MCF 10A (cell line): ENCODE measurements at places on chromosomes 7 and 10.

DNA sequence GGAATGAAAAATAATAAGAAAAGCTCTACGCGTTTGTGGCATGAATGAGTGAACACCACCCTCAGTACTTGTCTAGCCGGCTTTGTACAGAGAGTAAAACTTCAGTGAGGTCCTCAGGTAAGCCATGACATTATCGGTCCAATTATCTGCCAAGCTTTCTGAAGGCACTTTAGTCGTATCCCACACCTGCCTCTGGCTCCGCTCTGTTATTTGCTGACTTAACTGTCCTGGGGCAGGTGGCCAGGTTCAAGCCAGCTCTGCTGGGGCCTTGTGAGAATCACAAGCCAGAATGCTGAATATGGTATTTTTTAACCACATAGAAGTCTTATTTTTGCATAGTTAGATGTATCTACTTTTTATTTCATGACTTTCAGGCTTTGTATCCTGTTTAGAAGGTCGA, 66.0 kb upstream of the FHIP2A start:
- no peak for DNase-seq

DNA sequence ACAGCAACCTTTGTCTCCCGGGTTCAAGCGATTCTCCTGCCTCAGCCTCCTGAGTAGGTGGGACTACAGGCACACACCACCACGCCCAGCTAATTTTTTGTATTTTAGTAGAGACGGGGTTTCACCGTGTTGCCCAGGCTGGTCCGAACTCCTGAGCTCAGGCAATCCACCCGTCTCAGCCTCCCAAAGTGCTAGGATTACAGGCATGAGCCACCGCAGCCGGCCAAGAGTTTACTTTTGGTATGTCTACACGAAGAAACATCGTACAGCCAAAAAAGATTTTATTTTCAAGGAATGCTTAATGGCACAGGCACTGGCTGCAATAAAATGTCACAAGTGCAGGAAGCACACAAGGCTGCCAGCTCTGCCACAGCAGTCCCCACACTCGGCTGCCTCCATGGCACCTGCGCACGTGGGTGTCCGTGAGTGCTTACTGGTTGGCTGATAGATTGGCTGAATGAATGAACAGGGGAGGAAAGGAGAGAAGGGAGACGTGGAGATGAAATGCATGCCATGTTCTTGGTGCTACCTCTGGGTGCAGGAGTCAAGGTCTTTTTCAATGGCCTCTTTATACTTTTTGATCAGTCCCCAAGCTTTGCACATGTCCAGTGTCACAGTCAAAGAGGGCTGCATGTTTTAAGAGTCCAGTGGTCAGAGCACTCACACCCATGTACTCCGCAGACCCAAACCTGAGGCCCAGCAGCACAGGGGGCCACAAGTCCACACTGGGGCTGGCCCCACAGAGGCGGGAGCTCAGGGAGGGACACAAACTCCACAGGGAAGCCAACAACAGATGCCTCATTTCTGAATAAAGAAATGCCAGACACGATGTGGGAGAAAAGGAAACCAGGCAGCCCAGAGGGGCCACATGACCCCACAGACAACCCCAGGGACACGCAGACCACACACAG, 198.2 kb downstream of the MAD1L1 start:
- no peak for DNase-seq

DNA sequence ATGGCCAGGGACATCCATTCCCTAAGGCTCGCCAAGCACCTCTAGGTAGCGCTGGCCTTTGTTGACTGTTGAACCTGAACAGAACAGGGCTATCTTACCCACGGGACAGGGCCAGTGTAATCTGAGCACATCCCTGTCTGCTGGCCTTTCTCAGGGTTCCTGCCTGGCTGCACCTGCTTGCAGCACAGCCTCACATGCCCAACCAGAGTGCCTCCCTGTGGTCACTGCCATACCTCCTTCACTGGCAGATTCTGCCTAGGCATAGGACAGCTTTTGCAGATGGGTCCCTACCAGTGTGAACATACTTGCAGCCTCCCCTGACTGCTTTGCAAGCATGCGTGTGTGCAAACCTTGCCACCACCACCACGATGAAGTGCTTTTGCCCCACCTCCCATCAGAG, 15.8 kb upstream of the LIPN start:
- peak; percentile 3 for DNase-seq

- no peak for DNase-seq
Observed at GRCh38 chr7:149882248-149883047, 8.7 kb downstream of the ATP6V0E2 start.

GRCh38 chr10:4543938-4544533, 282.0 kb upstream of the AKR1E2 start:
- no peak for DNase-seq

DNA sequence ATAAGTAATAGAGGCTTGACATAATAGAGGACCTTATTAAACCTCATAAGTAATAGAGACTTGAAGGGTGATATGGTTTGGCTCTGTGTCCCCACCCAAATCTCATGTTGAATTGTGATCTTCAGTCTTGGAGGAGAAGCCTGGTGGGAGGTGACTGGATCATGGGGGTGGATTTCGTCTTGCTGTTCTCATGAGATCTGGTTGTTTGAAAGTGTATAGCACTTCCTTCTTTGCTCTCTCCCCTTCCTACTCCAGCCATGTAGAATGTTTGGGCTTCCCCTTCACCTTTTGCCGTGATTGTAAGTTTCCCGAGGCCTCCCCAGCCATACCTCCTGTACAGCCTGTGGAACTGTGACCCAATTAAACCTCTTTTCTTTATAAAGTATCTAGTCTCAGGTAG, 8.6 kb downstream of the KIFBP start:
- DNase-seq, result no peak

- no peak for DNase-seq
Observed at GRCh38 chr7:1320616-1321240, 88.1 kb downstream of the UNCX start.

DNA sequence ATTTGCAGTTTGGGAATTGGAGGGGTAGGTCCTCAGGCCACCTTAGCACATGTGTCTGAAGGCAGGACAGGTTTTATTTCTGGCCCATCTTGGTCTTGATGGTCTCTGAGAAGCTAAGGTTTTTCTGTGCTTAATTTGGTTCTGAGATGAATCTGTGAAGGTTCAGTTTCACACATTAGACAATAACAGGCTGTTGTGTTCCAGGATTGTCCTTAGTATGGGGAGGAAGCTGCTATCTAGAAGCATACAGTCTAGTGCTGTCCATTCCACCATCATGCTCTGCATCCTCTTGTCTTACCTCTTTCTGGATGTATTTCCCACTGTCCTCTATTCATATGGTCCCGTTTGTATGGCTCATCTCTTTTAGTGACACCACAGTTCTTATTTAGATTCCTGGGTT, 7.1 kb downstream of the UBE2D1 start:
- no peak for DNase-seq

GRCh38 chr10:128480601-128481000, 354.4 kb upstream of the MKI67 start:
- no peak for DNase-seq

- DNase-seq, result peak; percentile 83
Observed at GRCh38 chr10:93462881-93463280, 19.3 kb downstream of the MYOF start.

- no peak for DNase-seq
Observed at GRCh38 chr10:133126431-133127290, 33.4 kb upstream of the KNDC1 start.

DNA sequence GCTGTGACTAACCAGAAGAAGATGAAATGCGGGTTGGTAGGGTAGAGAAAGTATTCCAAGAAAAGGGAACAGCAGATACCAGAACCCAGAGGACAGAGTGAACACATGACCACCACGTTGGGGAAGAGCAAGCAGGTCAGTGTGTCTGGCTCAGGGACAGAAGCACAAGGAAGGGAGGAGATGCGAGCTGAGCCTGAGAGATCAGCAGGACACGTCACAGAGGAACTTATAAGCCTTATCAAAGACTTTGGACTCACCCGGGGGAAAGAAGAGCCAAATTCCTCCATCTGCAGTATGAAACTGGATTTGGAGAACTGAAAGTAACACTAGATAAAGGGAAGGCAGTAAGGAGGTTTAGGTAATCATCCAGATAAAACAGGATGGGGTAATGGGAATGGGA, 232.1 kb upstream of the NPVF start:
- no peak for DNase-seq
